ENCODE measurements at places on chromosomes 2 and 18. TPM values are rescaled to one million over a fixed set of nuclear protein-coding genes. Genes with fewer than 3 reads are reported as not detected.

CNTNAP5 gene
- polyA plus RNA-seq, result not detected

CNGA3 gene
- not detected for polyA plus RNA-seq

PTPN18 gene
- 124 TPM for polyA plus RNA-seq

RNF152 gene
- not detected for polyA plus RNA-seq

WDPCP gene
- polyA plus RNA-seq, result 2.7 TPM

ZNF804A gene
- polyA plus RNA-seq, result 4.5 TPM

TMEM178A gene
- polyA plus RNA-seq, result not detected

EVX2 gene
- polyA plus RNA-seq, result not detected

RFX8 gene
- not detected for polyA plus RNA-seq

DSG1 gene
- not detected for polyA plus RNA-seq

All from IgD-negative memory B cell (primary cell).